Activated CD4-positive, CD25-positive, alpha-beta regulatory T cell treated with anti-CD3 and anti-CD28 coated beads, Interleukin-2, amount 50 U/mL, for 24 hours (primary cell): ENCODE measurements at places on chromosomes 11 and 22.

GRCh38 chr11:112163875-112164685, at the start of gene IL18:
Gene IL18 (minus strand): TSS chr11:112164094. CDS start chr11:112155053, 9,041 bp downstream.
- ATAC-seq, result no peak

DNA sequence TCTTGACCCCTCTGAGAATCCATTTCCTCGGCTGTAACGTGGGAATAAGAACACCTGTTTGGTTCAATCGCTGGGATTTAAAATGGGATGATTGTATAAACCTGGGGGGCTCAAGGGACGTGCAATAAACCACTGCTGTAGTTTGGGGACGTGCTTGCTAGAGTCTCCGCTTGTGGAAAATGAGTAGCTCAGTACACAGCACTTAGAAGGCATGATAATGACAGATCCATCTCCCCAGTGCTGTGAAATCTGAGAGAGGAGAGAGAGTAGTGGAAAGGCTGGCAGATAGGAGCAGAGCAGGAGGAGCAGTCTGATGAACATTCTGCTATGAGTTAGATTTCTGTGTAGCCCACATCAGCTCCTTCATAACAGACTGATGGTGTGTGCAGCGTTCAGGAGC, 256.5 kb downstream of the MN1 start:
- ATAC-seq, result no peak

DNA sequence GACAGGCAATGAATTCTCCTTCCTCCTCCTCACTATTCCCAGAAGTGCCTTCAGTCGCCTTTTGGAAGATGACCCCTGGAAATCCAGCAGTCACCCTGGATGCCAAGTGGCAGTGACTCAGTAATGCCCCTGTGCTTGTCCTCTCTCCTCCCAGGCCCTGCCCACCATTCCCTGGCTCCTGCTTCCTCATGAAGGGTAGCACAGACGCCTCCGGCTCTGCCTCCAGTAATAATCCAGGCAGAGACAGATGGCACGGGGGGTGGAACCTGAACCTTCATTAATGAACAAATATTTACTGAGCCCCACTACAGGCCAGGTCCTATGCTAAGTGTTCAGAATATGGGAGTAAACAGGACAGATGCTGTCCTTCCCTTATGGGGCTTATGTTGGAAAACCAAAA, 23.2 kb downstream of the SYT13 start:
- no peak for ATAC-seq

DNA sequence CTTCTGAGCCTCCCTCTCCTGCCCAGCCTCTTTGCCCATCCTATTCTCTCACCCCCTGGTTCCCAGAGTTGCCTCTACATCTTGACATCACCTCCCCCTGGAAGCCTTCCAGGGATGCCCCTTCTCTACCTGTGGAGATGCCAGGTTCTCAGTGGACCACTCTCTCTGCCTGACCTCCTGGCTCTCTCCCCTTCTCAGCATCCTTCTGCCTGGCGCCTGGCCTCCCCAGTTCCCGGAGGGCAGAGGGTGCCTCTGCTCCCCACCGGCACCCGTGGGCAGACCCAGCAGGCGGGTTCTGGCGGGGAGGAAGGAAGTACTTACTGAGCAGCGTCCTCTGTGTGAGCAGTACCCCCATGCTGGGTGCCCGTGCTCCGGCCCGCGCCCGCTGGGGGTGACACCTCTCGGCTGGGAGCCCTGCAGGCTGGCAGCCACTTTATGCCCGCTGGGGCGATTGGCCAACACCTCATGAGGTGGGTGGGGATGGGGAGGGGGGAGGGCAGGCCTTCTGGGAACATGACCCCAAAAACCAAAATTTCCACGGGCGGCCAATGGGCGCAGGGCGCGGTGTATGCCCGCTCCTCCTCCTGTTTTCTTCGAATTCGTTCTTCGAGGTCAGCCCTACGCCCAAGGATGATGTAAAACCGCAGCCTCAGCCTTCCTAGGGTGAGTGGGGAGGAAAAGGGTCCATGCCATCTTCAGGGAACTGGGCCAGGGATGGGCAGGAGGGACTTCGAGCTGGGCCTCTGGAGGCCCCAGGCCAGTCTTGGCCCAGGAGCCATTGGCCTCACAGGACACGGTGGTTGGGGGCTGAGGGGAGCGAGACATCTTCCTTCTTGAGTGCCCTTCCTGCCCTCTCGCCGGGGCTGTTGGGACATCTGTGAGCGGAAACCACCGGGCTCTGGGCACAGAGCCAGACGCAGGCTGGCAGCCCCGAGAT, at the start of gene OSM:
Gene OSM (minus strand): TSS at position 407 of the 937 bp plus-strand sequence. CDS start 52 bp downstream, at position 355.
- ATAC-seq, result peak; percentile 39

GRCh38 chr11:13221722-13222121, 55.9 kb upstream of the BMAL1 start:
- no peak for ATAC-seq

GRCh38 chr22:19976671-19977070, 35.1 kb upstream of the TXNRD2 start:
- no peak for ATAC-seq

DNA sequence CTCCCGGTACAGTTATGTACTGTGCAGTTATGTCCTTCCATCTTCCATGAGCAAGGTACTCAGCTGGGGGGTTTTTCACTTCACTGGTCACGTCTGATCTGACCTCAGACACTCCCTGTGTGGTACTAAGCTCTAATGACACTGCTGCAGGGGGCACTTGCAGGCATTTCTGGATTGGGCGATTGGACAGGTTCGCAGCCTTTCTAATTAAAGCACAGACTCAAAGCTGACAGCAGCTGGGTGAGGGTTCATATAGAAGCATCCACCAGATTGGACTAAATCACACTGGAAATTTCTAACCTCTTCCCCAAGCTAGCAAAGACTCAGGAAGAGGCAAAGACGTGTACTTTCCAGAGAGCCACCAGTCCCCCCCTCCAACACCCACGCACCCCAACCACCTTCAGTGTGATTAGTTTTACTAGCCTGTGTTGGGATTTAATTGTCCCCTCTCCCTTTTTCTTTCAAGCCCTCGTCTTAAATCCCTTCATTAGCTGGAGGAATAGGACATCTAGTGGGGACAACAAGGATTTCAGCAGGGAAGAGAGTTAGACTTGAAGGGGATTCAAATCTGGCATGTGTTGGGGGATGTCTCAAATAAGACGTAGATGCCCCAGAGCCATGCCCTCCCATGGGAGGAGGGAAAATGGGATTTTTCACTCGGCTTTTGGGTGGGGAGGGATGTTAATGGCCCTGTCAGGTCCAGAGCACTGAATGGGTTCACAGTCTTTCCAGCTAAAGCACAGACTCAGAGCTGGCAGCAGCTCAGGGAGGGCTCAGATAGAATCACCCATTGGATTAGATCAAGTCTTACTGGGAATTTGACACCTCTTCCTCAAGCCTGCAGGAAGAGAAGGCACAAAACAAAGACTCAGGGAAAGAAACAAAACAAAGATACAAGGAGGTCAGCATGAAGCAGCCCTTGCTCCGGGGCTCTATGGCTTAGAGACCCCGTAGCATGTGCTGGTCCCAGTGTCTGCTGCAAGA, 10.9 kb downstream of the INS start:
- ATAC-seq, result no peak

DNA sequence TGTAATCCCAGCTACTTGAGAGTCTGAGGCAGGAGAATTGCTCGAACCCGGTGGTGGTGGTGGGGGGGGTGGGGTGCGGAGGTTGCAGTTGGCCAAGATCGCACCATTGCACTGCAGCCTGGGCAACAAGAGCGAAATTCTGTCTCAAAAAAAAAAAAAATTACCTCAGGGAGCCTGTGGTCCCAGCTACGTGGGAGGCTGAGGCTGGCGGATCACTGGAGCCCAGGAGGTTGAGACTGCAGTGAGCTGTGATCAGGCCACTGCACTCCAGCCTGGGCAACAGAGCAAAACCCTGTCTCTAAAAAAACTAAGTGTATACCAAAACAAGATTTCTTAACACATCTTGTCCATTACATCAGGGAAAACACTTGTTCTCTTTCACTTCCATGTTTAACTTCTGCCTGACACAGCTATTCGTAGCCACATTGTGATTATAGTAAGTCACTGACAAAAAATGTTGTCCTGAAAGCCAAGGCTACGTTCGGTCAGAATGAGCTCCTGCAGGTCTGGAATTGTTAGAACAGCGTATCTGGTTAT, 1.4 kb downstream of the TMEM80 start:
- no peak for ATAC-seq

DNA sequence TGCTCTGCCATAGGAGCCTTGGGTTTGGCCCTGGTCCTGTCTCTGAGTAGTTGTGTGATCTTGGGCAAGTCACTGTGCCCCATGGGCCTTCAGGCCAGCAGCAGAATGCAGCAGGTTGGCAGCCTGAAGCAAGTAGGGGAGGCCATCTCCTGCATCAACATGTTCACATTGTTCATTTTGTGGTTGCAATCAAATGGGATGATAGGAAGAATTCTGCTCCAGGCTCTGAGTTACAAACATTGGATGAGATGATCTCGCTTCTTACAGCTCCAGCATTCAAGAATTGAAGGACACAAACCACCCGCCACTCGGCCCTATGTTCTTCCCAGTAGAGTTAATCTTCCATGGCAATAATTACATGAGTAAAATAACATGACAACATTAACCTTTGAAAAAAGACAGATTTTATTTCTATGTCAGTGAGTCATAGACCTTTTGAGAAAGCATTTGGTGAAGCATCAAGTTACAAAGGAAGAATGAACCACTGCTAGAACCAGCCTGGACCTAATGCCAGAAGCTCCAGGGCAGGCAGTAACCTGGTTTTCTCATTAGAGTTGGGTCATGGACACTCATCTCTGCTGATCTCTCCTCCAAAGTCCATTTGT, 308.3 kb upstream of the NCAM1 start:
- ATAC-seq, result no peak

- no peak for ATAC-seq
Observed at GRCh38 chr22:35218079-35218478, 39.2 kb upstream of the HMGXB4 start.

DNA sequence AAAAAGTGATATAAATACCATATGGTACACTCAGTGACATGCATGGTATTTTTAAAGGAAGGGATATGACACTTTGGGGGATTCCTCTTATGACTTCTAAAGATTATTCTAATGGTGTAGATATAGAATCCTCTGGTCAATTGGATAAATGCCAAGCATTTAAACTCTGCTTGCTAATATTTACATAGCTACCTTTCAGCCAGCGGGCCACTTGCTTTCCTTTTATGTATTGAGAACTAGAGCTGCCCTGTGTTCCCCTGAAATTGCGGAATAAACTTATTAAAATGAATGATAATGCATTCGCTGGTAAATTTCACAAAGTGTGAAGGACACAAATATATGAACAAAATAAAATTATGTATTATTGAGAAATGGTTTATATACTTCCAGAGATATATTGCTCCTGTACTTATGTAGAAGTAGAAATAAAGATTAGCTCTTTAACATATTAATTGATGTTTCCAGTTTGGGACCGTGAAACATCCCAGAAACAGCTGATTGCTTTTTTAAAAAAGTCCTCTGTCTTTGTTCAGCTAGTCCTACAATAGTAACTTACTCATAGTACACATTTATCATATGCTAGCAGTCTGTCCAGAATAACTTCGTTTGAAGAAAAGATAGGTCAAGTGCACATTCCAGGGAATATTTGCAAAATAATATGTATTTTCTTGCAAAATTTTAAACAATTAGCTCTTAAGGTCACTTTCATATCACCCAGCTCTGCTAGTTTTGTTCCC, 40.1 kb upstream of the CARD18 start:
- ATAC-seq, result no peak

GRCh38 chr11:2313051-2313951, 11.5 kb downstream of the TSPAN32 start:
- ATAC-seq, result no peak

- ATAC-seq, result no peak
Observed at GRCh38 chr11:23124996-23125395, 264.7 kb upstream of the CCDC179 start.

DNA sequence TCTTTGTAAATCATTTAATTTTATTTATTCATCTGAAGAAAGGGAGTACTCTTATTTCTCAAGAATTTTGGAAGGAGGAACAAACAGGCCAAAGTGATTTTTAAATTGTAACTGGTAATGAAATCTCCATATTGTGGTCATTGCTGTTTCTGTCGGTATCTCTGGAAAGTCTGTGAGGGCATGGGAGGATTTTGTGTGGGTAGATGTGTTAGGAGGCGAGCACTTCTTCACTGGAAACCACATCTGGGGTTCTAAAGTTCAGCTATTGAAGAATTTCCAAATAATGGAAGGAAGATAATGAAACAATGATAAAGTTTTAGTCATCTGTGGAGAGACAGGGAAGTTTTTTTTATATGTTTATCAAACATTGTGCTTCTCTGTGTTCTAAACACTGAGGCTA, 6.6 kb downstream of the TRIM34 start:
- no peak for ATAC-seq

DNA sequence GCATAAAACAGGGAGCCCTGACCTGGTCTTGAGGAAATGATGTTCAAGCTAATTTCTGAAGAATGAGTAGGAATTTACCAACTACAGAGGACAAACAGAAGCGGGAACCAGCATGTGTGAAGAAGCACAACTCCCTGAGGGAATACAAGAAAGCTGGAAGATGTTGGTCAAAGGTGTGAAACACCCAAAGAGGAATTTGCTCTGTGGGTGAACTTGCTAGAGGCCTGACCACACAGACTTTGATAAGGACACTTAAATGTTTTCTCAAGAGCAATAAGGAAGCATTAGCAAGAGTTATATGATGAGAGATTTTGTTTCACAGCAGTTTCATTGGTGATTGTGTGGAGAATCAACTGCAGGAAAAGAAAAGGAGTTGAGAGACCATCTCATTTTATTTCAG, 17.6 kb downstream of the SLC5A12 start:
- no peak for ATAC-seq

DNA sequence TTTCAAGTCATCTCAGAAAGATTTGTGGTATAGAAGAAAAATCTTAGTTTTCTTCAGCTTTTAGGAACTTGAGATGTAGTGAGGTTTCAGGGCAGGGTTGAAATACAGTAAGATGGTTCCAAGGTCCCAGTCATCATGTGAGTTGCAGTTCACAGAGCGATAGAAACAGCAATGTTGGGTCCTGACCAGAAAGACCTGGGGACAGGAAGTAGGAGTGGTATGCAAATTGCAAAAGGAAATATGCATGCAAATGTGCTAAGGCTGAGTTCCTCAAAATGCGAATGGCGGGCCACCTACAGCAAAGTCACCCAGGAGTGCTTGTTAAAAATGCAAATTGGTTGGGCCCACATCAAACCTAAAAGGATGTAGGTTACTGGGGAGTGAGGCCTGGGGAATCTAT, 1032.7 kb upstream of the TENM4 start:
- no peak for ATAC-seq

DNA sequence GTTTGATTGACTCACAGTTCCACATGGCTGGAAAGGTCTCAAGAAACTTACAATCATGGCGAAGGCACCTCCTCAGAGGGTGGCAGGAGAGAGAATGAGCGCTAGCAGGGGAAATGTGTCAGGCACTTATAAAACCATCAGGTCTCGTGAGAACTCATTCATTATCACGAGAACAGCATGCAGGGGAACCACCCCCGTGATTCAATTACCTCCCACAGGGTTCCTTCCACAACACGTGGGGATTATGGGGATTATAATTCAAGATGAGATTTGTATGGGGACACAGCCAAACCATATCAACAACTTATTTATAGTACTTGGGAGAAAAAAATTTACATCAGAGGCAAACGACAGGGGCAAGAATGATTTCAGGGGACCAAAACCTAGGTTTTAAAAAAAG, 3.0 kb downstream of the ME3 start:
- ATAC-seq, result no peak
